ENCODE measurements at places on chromosomes 2 and 18. TPM values are rescaled to one million over a fixed set of nuclear protein-coding genes. Genes with fewer than 3 reads are reported as not detected.
A peak's percentile ranks its signal among the peaks of the same experiment; 100 is the strongest.

GRCh38 chr18:50006470-50007046 is 188.4 kb downstream of the MYO5B start:
- H3K27me3 ChIP-seq = no peaks in the 10 kb centered on the region
- H3K4me1 ChIP-seq = peaks cover 4% of the 10 kb centered on the region
- H3K4me3 ChIP-seq = no peak overlapping the region
- H3K27ac ChIP-seq = no peak overlapping the region
- no peaks in the 10 kb centered on the region for H3K36me3 ChIP-seq

DNA sequence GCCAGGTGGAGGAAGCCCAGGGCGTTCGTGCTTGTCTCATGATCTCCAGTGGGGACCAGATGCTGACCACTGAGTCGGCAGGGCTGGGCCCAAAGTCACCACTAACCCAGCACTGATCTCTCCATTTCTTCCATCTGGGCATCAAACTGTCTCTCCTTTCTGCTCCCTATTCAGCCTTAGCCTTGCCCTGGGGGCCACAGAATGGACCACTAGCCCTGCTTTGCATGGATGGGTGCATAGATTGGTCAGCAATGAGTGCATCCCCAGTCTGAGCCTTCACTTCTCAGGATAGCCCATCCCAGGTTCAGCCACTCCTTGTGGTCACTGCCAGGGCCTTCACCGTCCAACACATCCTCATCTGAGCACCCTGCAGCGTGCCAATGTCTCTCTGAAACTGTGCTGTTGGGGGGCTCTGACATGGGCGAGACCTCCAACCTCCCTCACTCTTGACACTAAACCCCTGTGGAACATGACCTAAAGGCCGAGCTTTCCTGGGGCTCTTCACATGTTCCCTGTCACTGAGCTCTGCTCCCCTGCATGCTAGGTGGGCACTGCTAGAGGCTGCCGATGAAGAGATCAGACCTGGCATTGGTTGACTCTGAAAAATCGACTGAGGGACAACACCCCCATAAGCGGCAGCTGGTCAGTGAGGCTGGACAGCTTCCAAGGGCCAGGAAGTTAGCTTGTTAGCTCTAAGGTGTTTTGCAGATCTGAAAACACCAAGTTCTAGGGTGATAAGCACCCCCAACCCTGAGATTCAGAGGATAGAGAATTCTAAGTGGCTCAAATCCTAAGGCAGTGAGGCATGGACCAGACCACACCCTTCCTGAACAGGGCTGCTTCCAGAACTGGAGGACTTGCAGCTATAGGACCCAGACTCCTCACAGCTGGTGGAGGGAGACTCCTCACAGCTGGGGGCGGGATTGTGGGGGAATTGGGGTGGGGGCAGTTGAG is 61.7 kb downstream of the HS1BP3 start:
- no peak for DNase-seq
- H3K36me3 ChIP-seq = no peaks in the 10 kb centered on the region
- H3K27ac ChIP-seq = no peak overlapping the region

- H3K27me3 ChIP-seq = no peaks in the 10 kb centered on the region
- peak; percentile 85 for DNase-seq
- H3K4me3 ChIP-seq = no peak overlapping the region
- H3K36me3 ChIP-seq = no peaks in the 10 kb centered on the region
- peak overlapping the region; percentile 46 for H3K27ac ChIP-seq
- H3K4me1 ChIP-seq = peaks cover 85% of the 10 kb centered on the region
These were observed 88.1 kb upstream of the KLF7 start for GRCh38 chr2:207253666-207254345.

DNA sequence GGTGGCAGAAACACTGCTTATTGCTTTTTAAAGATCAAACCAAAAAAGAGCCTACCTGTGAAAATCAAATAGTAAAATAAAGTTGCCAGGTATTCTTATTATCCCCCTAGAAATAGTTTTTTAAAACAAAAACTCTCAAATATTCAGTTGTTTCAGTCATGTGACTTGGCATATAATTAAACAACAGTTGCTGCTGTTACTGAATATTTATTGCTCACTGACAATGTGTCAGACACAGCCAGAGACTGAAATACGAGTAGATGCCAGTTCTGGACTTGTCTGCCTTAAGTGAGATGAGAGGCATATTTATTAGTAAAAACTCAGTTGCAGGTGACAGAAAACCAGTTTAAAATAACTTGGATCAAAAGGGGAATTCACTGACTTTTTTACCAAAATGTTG is 106.0 kb upstream of the RAB12 start:
- H3K4me3 ChIP-seq = no peak overlapping the region
- H3K27ac ChIP-seq = no peak overlapping the region
- peaks cover 11% of the 10 kb centered on the region for H3K4me1 ChIP-seq
- DNase-seq = no peak

DNA sequence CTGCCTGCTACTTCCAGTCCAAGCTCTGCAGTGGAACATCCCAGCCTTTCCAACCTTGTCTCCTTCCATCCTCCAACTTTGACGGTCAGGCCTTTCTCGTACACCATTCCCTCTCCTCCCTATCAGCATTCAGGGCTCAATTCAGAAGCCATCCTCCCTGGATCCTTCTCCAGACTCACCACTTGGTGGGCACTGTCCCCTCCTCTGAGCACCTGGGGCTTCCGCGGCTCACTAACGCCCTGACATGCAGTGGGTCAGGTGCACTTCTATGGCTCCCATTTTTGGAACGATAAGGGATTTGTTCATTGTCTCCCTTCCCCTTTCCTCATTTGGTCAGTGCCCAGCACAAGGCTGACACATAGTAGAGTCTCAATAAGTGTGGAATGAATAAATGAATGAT is 56.7 kb downstream of the TNS1 start:
- DNase-seq = no peak
- H3K27me3 ChIP-seq = peaks cover 90% of the 10 kb centered on the region
- no peak overlapping the region for H3K4me3 ChIP-seq

The SCN7A gene
- not detected for total RNA-seq

Measured in PC-3 (cell line).